T-helper 1 cell (primary cell): ENCODE measurements at places on chromosomes 13 and 19.
A peak's percentile ranks its signal among the peaks of the same experiment; 100 is the strongest.

- no peak for DNase-seq
These were observed 60.6 kb downstream of the MBNL2 start for GRCh38 chr13:97282705-97283104.

DNA sequence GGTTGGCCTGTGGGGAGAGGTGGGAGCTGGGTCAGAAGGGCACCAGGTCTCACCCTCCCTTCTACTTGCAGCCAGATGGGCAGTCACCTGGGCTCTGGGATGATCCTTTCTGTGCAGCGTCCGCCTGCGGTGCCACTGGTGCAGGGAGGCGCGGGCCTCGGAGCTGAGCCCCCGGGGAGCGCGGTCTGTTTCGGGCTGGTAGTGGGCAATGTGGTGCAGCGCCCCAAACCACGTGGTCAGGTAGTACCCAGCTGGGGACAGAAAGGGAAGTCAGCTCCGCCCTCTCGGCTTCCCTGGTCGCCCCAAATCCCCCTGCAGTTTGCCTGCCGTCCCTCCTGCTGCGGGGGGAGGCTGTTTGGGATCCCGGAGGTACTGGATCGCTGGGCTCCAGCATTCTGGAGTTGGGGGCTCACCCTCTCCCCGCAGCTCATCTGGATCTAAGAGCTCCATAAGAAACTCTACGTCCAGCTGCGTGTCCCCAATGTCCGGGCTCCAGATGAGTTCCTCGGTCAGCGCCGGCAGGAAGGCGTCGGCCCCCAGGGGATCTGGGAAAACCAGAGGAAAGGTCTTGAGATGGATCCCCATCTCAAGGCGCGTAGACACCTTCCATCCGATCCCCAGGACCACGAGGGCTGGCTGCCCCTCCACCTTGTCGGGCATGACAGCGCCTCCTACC is 8.8 kb downstream of the RINL start:
- peak; percentile 19 for DNase-seq

- peak; percentile 92 for DNase-seq
These were observed at the start of gene TGFB1 for GRCh38 chr19:41353466-41354342. Gene TGFB1 (minus strand): TSS chr19:41353922. CDS start chr19:41353044, 878 bp downstream.

- DNase-seq: no peak
These were observed 4.9 kb downstream of the RCBTB2 start for GRCh38 chr13:48527955-48528354.

DNA sequence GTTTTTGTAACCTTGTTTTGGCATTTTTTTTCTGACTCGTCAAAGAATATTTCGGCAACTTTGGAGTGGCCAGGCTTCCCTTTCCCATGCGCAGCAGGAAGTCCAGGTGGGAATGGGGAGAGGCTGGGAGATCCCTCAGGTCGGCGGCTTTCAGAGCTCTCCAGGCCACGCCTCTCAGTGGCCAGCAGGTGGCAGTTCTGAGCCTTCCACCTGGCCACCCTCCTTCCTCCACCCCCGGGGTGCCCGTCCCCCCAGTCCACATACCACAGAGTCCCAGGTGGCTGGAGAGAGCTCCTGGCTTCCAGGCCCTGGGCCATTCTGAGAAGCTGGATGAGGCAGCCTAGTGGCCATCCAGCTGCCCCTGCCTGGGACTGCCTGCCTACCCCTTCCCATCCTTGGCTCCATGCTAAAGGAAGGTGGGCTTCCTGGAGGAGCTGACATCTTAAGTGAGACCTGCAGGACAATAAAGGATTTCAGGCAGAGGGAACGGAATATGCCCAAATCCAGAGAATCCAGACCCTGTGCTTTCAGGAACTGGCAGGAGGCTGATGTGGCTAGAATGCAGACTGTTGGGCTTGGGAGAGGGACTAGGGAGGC is 46.3 kb downstream of the CCNE1 start:
- DNase-seq: peak; percentile 51

DNA sequence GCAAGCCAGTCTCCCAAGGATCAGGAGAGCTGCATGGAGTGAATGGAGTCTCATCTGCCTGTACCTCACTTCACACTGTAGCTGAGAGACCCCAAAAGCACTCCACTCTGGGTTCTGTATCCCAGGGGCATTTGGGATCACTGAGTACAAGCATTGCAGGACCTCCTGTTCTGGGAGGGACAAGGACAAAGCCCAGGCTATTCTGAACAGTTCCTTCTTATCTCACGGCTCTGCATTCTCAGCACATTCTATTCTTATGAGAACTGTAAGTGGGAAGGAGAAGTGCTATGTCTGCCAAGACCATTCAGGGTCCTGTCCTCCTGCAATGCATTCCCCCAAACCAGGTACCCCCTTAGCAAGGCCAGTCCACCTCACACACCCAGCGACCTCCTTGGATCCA is 42.8 kb downstream of the RNF6 start:
- no peak for DNase-seq

DNA sequence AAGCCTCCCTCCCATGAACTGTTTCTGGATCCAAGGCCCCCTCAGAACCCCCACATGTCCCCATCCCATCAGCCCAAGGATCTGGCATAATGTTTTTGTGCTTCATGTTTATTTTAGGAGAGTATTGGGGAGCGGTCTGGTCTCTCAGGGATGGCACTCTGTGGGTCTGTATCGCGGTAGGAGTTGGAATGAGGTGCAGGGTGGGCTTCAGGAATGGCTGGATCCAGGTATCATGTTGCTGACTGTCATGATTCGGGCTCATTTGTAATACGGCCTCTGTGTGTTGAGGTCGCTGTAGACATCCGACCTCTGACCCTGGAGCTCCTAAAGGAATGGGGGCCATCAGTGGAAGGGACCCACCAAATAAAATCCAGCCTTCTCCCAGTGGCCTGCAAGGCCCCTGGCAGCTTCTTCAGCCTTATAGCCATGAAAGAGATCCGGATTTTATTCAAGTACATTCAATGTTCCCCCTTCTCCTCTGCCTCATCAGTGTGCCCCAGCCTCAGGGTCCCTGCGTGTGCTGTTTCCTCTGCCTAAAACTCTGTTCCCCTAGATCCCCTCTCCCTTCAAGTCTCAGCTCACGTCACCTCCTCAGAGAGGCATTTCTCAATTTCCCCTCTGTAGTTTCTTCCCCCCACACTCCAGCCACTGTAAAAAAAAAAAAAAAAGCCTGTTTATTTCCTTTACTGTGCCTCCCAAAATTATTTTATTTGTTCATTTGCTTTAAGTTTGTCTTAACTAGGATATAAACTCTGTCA is 2.2 kb downstream of the HCST start:
- DNase-seq: no peak

GRCh38 chr19:45439569-45440258 is 16.0 kb upstream of the ERCC1 start:
- peak; percentile 79 for DNase-seq

DNA sequence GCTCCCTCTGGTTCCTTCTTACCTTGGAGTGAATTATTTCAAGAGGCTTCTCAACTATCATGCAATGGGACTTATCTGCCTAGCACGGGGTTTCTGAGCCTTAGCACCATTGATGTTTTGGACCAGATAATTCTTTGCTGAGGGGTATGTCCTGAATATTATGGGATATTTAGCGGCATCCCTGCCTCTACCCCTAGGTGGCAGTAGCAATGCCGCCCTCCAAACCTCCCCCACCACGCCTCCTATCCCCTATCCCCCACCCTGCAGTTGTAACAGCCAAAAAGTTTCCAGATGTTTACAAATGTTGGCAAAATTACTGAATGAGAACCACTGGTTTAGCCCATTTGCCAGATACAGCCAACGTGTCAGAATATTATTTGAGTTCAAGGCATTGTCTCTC is 125.5 kb downstream of the POSTN start:
- no peak for DNase-seq

GRCh38 chr19:1210227-1210538 is 4.6 kb downstream of the STK11 start:
- DNase-seq: no peak

DNA sequence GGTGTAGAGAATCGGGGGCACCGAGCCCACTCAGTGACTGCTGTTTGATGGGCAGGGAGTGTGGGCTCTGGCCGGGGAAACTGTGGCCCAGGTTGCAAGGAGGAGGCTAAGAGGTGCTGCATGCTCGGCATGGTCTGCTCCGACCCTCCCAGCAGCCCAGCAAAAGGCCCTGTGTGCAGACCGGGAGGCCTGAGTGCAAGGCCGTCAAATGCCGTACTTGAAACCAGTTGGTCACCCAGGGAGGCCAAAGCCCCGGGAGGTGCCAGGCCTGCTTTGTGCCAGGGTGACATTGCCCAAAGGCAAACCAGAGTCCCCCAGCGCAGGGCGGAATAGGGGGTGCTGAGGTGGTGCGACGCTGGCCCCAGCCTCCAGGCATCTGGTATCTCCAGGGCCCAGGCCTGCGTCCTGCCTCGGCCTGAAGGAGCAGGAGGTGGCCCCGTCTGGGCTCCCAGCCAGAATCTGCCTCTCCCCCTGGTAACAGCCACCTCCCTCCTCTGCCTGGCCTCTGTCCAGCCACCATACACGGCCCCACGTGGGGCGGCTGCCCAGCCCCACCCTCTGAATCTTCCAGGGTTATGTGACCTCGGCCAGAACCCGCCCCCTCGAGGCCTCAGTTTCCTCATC is 4.0 kb downstream of the PIK3R2 start:
- no peak for DNase-seq

- DNase-seq: no peak
These were observed 4.1 kb downstream of the TLE2 start for GRCh38 chr19:3024870-3025548.

GRCh38 chr19:18842166-18842565 is 10.4 kb downstream of the UPF1 start:
- DNase-seq: no peak

- no peak for DNase-seq
These were observed 233.9 kb upstream of the TSHZ3 start for GRCh38 chr19:31583148-31583547.

DNA sequence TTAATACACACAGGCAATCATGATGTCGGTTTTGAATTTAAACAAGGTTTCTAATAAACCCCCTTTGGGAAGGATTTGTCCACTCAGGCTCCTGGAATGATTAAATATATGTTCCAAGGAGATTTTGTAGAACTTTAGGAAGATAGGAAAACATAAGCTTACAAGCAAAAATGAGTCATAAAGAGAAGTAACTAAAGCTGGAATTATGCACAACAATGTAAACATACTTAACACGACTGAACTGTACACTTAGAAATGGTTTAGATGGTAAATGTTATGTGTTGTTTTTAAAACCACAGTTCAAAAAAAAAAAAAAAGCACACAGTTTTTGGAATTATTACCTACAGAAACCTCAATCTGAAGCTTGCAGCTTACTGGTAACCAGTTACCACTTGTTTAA is 304.4 kb downstream of the NALCN start:
- DNase-seq: no peak

DNA sequence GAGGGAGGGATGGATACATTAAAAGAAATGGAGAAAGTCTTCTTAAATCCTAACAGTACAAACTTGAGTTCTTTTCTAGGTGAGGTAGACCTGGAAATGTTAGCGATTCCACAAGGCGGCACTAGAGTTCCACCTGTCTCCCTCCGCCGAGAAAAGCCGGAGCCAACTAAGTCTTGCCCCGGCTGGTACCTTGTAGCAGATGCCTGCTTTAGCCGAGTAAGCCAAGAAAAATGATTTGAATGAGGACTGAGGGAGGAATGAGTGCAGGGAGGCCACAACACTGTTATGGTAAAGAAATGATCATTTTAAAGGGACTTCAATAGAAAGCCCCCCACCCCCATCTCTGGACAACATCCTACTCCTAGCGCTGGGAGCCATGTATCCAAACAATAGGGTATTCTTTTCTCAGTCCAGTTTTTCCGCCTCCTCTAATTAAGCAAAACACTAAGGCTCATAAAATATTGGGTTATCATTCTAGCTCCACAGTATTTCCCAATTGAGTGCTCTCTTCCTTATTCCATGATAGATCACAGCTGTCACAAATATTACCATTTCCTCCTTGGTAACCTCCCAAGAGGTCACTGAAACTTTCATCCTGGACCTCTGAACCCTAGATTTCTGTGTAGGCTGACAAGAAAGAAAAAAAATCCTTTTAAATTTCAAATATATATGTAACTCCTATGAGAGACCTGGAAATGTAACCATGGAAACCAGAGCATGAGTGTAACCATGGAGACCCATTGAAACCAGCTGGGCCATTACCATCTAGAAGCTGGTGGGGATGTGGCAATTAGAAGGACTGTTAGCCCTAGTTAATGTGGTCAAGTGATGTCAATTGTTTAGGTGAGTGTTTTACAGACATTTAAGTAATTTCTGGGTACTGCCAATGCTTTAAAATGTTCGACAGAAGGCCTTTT is 58.3 kb downstream of the GPALPP1 start:
- peak; percentile 30 for DNase-seq

DNA sequence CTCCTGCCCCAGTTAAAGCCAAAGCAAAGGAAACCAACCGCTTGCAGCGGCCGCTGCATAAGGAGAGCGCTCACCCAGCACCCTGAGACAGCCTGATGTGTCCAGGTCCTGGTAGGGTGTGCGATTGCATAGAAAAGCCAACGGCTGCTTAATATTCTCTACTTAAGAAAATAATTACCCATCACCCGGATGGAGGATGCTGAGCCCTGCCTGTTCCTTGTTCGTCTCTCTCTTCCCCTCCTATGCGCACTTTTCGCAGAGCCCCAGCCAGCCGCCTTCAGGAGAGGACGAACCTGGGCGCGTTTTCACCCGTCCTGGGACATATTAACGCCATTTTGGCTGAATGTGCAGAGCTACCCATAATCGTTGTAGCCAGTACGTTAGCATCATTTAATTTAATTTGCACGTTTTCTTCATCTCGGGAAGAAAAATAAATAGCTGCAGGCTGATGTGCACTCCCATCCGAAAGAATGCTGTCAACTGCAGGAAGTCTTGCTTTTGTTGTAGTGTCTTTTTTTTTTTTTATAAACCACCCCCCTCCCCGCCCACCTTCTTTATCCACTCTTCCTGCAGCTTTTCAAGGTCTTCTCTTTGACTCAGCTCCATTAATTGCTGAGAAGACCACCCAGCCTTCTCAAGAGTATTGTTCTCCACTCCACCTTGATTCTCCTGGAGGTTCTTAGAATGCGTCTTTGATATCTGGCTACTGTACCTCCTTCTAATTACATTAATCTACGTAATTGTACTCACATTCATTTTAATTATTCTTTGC is 214.5 kb downstream of the TEX29 start:
- no peak for DNase-seq

DNA sequence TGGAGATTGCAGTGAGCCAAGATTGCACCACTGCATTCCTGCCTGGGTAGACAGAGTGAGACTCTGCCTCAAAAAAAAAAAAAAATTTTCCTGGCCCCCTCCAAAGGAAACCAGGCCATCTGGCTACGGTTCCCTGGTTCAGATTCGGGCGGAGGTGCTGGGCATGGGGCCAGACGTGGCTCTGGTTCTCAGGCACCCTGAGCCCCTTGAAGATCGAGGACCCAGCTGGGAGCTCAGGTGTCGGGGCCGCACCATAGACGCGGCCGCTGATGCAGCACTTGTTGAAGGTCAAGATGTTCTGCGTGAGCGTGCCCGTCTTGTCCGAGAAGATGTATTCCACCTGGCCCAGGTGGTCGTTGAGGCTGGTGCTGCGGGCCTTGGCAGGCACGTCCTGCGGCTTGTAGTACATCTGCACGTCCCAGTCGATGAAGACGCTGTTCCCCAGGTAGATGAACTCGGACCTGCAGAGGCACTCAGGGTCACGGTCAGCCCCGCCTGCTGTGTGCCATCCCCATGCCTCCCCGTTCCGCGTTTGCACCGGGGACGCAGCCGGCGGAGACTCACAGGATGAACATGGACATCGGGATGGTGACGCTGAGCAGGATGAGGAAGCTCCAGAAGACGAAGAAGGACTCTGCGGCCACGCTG is 12.3 kb downstream of the ATP8B3 start:
- no peak for DNase-seq
